ENCODE measurements at places on chromosomes 1 and 21. TPM values are rescaled to one million over a fixed set of nuclear protein-coding genes. Genes with fewer than 3 reads are reported as not detected.

Gene TCHHL1
- not detected for total RNA-seq

Gene LRRC39
- 0.44 TPM for total RNA-seq

Gene PGLYRP4
- total RNA-seq, result not detected

Gene MAGOH
- 44.9 TPM for total RNA-seq

Gene PCP4L1
- total RNA-seq, result not detected

Gene KRTAP12-2
- total RNA-seq, result not detected

Gene CELA3A
- not detected for total RNA-seq

Gene PHGDH
- 209 TPM for total RNA-seq

Gene PEX11B
- 29.0 TPM for total RNA-seq

Gene GREM2
- total RNA-seq, result 1.00 TPM

Gene HOOK1
- under 0.01 TPM for total RNA-seq

Gene FLVCR1
- total RNA-seq, result 17.4 TPM

Gene ZBTB21
- 11.1 TPM for total RNA-seq

Gene SOX13
- 4.5 TPM for total RNA-seq

Gene CRP
- not detected for total RNA-seq

Gene C1orf210
- total RNA-seq, result 0.11 TPM

Gene TMPRSS2
- total RNA-seq, result not detected

Gene IVL
- total RNA-seq, result 1.7 TPM

Gene KCNC4
- total RNA-seq, result 10.9 TPM

Gene CR2
- not detected for total RNA-seq

Gene RIPPLY3
- not detected for total RNA-seq
